ENCODE measurements at places on chromosomes 3 and 15.

DNA sequence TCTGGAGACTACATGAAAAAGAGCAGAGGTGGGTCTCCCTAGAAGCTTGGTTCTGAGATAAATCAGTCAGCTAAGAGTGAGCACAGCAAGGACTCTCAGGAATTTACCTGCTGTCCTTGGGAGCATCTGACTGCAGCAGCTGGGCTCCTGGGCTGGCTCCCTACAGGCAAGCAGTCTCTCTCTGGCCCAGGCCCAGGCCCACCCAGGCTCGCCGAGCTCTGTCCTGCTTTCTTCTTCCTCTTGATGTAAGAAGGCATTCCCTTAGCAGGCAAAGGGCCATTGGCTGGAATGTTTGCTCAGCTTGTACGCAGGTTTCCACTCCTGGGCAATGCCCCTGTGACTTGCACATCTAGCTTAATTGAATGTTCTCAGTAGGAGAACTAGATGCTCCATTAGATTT lies 4.3 kb upstream of the RBP2 start:
- no peak for DNase-seq

DNA sequence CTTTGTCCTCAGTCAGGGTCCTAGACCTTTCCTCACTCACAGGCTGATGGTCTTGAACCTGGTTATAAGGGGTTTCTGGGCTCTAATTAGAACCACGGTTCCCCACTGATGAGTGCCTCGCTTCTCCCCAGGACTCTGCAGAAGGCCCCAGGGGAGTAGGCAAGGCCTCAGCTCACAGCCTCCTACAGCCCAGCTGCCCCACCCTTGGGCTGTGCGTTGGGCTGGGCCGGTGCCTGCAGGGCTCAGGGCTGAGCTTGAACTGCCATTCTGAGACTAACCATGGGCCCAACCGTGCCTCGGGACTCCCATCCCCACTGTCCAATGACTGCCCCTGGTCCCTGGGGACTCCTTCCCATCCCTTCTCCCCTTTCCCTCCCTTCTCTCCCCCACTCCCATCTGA lies 25.6 kb downstream of the CLEC3B start:
- DNase-seq = no peak

DNA sequence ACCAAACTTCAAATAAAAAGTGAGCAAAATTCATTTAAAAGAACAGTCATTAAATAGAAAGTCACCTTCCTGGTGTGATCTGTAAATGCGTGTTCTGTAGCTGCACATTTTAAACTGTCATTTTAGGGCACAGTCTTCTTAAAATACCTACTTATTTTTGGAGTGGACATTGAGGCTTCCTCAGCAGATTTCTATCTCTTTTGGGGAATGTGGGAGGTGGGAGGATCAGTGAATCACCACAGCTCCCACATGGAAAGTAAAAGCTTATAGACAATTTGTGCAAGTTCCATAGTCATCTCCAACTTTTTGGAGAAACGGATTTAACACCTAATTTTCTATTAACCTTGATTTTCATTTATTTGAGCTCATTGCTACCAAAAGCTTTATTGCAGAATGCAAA lies 21.0 kb upstream of the MOBP start:
- DNase-seq = no peak

DNA sequence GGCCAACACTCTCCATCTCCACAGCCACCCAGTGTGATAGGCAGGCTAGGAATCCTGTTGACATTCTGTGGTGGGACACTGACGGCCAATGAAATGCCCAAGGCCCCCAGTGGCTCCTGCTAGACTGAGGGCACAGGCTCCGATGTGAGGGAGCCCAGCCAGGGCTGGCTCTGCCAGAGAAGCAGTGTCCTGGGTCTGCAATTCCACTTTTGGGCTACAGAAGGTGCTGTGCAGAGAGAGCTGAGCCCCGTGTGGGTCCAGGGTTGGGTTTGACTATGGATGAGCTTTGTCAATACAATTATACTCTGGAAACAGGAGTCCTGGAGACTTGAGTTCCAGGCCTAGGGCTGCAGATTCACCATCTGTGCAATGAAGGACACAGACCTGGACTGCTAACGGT lies 55.7 kb upstream of the TMEM115 start:
- DNase-seq = no peak

GRCh38 chr3:36701249-36701572 lies 63.1 kb downstream of the DCLK3 start:
- DNase-seq = no peak

DNA sequence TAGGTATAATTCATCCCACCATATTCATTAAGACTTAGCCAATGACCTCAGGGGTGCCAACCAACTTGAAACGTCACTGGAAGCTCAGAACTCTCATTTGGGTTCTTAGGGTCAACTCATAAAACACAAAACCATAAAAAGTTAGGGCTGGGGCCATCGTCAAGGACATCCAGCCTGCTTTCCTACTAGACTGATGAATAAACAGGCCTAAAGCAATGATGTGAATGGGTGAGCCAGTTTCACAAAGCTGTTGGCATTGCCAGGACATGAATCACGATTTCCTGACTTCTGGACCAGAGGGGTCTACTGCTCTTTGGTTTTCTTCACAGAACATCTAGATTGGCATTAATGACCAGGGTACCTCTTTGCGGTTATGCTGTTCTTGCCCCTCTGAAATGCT lies 64.7 kb downstream of the EOMES start:
- DNase-seq = no peak

- no peak for DNase-seq
Observed at GRCh38 chr3:78634316-78634715, 1133.5 kb downstream of the ROBO1 start.

DNA sequence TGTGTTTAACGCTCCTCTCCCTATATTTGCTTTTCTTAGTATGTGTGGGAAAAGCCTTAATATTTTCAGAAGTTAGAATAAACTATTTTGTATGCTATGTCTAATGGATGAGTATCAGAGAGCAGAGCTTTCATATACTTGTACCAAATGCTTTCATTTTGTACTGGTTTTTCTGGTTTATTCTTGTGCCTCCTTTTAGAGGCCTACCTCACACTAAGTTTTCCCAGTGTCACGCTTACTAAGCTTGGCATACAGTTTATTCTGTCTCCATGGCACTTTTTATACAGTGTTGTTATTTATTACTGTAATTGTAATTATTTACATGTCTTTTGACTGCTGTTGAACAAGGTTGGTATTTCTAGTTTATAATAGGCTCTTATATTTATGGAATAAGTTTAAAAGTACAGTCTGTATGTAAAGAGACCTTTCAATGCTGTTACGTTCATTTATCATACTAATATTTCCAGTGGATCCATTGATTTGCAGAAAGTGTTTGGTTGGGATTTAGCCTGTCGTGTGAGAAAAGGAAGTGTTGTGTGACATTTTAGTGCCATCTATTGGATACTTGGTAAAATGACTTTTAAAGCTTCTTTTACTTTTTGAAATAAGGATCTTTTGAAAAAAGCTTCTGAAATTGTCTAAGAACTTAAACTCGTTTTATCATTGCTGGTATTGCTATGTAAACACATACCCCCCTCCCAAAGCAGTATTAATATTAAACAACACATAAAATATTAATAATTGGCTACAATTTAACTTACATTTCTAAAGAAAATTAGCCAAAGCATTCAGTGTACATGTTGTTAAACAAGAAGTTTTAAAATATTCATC lies 5.2 kb upstream of the EBLN2 start:
- DNase-seq = peak; percentile 31

GRCh38 chr3:181336597-181336996 lies 347.1 kb upstream of the DNAJC19 start:
- no peak for DNase-seq

DNA sequence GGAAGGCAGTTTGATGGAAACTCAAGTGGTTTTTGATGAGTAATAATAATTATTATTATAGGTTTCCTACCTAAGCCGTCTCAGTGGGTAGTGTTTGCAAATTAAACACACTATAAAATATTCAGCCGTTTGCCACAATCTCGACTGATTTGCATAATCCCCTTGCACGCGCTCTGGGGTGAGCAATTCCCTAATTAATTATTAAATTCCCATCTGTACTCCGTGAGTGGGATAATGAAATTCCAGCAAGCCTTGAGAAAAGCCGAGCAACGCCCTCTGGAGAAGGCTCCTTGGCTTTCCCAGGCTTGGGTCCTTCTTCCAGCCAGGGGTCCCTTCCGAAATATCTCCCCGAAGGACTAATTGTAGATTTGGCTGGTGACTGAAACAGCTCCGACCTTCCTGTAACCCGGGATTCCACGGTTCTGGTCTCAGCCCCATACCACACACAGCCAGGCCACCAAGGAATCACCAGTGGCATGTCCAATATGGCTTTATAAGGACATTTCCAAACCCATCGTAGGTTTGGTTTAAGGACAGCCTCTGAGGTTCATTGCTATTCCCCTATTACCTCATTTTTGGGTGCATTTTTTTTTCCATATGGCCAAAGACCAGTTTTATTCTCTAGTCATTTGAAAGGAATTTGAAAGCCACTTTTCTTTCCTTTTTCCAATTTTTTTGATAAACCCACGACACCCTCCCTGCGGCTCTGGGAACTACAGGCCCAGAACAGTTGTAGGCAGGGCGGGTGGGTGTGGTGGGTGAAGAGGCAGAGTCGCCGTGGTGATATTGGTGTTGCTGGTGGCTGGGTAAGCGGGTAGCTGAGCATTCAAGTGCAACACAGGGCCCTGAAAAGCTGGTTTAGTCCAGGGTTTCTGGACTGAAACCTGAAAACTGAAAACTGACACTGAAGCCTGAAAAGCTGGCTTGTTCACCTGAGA lies 33.2 kb upstream of the RGMA start:
- peak; percentile 42 for DNase-seq

Data from muscle of arm (tissue), 14 donors.